ENCODE measurements at places on chromosomes 6 and 20.

- no peak for DNase-seq
These were observed 685.6 kb downstream of the DOK5 start for GRCh38 chr20:55160996-55161395.

GRCh38 chr20:51111290-51111689, 88.4 kb upstream of the KCNG1 start:
- no peak for DNase-seq

DNA sequence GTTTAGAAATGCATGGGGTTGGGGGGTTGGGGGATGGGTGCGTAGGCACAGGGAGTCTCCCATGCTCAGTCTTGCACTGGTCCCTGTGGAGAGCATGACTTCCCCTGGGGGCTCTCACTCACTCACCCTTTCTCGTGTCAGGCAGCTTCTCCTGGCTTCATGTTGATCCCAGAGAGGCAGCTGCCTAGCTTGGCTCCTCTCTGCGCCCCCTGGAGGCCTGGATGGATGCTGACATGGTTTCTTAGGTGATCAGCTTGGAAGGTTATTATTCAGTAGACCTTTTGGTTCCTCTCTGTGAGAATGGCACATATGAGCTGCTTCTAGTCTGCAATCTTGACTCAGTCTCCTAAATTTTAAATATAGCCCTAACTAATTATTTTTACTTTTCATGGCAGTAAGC, 109.3 kb upstream of the FAM83B start:
- DNase-seq, result peak; percentile 42

DNA sequence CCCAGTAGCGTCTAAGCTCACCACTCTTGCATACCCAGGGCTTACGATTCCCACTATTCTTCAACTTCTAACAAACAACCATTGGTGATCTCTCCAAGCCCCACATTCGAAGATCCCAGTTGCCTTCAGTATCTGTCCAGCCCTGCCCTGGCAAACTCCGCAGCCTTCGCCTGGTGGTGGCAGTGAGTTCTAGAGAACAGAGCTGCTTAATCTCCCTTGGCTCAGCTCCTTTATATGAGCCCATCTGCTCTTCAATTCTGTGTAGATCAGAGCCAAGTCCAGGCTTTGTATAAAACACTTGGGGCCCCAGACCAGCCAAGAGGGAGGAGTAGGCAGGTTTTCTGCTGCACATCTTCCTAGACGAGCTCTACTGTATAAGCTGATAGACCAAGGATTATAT, 193.3 kb downstream of the PHACTR1 start:
- no peak for DNase-seq

- DNase-seq, result peak; percentile 77
These were observed 47.5 kb downstream of the DSTN start for GRCh38 chr20:17617212-17617867.

DNA sequence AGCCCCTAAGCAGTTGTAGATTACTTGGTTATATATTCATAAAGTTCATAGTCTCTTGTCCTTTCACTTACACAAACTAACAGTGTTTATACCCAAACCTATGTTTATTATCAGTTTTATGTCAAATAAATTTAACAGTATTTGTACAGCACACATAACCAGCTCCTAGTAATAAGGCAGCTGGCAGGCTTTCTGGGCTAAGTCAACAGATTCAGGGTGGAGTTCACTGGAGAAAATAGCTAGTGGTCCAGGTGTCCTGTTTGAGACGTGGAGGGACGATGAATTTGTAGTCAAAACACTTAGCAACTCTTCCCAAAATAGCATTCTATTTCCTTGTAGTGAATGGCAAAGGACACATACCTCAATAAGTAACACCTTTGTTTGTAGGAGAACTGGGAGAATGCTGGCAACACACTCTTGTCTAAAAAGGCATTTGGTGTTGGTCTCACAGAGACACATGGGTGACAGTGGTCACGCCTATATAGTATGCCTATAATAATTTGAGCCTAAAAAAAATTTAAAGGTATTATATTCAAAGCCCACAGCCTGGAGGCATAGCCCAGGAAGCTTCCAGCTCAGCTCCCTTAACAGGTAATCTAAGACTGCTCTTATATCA, 156.4 kb upstream of the CARMIL1 start:
- DNase-seq, result no peak

GRCh38 chr6:48197941-48198340, 86.9 kb upstream of the PTCHD4 start:
- DNase-seq, result no peak
